GM23338 (cell line): ENCODE measurements at places on chromosomes 1 and 21. TPM values are rescaled to one million over a fixed set of nuclear protein-coding genes. Genes with fewer than 3 reads are reported as not detected.
A peak's percentile ranks its signal among the peaks of the same experiment; 100 is the strongest.

- no peak for DNase-seq
Observed at GRCh38 chr21:27570306-27570868, 603.5 kb upstream of the ADAMTS5 start.

GRCh38 chr1:225524570-225524969, 96.7 kb upstream of the LBR start:
- DNase-seq, result no peak

DNA sequence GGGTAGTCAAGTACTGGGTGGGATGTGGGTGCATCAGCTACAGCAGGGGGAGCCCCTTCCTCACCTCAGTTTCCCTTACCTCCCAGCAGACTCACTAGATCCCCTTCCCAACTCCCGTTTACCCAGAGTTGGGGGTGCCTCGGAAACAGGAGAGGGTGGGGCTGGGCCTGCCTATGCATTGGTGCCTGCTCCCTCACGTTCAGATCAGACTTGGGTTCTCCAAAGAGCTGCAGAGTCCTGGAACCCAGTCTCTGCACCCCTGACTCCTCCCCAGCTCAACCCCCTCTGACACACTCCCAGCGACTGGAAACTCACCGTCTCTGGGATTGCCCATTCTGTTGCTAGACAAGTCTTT, 6.0 kb downstream of the FOXO6 start:
- DNase-seq, result no peak

GRCh38 chr1:186960861-186961260, 132.1 kb downstream of the PLA2G4A start:
- no peak for DNase-seq

GRCh38 chr1:12552951-12553921, 64.8 kb downstream of the DHRS3 start:
- peak; percentile 27 for DNase-seq

- no peak for DNase-seq
Observed at GRCh38 chr1:241592273-241592958, 47.8 kb downstream of the CHML start.

GRCh38 chr21:34988625-34989024, 60.5 kb downstream of the RUNX1 start:
- DNase-seq, result no peak

DNA sequence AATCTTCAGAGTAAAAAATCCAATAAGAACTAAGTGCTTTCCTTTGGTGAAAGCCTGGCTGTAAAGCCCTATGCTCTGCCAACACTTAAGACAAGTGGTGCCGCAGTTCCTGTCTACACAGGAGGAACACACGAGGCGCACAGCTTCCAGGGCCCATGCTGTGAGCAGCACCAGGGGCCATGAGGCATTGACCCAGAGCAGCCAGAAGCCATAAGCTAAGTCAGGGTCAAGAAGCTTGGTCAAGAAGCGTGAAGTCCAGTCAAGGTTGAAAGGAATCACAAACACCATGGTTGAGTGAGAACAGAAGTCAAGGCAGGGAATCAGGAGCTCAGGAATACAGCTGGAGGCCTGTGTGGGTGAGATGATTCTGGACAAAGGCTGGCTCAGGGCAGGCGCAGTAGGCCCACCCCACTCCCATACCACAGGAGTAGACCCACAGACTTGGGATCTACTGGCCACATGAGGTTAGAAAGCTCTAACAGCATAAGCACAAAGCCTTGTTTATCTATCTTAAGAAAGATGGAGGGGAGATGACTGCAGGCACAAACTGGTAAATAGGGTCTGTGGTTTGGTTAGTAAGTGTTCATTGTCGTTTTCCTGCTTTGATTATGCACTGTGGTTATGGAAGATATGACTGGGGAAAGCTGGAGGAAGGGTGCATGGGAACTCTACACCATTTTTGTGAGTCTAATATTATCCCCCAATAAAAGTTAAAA, 42.9 kb upstream of the RCAN3 start:
- DNase-seq, result no peak

GRCh38 chr1:14759843-14760242, 161.4 kb downstream of the KAZN start:
- no peak for DNase-seq

- DNase-seq, result no peak
Observed at GRCh38 chr1:7384679-7385078, 386.4 kb upstream of the VAMP3 start.

DNA sequence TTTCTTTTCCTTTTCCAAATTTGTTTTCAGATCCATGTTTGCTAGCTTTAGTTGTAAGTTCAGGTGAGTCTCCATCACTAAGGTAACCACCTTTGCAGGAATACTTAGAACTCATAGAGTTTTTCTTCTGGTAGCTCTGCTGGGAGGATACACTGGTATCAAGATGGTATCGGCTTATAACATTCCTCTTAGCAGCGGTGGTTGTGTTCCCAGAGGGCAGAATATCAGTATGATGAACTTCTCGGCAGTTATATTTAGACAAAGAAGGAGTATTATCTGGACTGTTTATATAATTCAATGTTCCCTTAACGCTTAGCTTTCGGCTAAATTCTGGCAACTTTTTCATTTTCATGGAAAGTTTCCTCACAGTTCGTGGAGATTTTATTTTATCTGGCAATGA, 18.1 kb downstream of the SYDE2 start:
- no peak for DNase-seq

Gene TSSK3
- polyA plus RNA-seq, result 0.54 TPM in 1 of 2 replicates, not detected in the other

Gene PROK1
- not detected in 2 replicates for polyA plus RNA-seq

Gene UTS2
- not detected in 2 replicates for polyA plus RNA-seq

Gene FCGR1A
- polyA plus RNA-seq, result not detected in 2 replicates

Gene SMG7
- 33.0 and 33.2 TPM in 2 replicates for polyA plus RNA-seq

Gene FLG
- not detected in 2 replicates for polyA plus RNA-seq

Gene SPATA45
- not detected in 2 replicates for polyA plus RNA-seq

Gene CHD1L
- 25.4 and 29.8 TPM in 2 replicates for polyA plus RNA-seq

Gene IL20
- polyA plus RNA-seq, result not detected in 2 replicates

Gene RXFP4
- 0.23 TPM in 1 of 2 replicates, not detected in the other for polyA plus RNA-seq

Gene DNM3
- polyA plus RNA-seq, result 4.2 and 5.2 TPM in 2 replicates

Gene UBE2U
- not detected in 2 replicates for polyA plus RNA-seq

Gene TEX38
- 0.37 TPM in 1 of 2 replicates, not detected in the other for polyA plus RNA-seq
